ENCODE measurements at places on chromosomes 13 and 19.

DNA sequence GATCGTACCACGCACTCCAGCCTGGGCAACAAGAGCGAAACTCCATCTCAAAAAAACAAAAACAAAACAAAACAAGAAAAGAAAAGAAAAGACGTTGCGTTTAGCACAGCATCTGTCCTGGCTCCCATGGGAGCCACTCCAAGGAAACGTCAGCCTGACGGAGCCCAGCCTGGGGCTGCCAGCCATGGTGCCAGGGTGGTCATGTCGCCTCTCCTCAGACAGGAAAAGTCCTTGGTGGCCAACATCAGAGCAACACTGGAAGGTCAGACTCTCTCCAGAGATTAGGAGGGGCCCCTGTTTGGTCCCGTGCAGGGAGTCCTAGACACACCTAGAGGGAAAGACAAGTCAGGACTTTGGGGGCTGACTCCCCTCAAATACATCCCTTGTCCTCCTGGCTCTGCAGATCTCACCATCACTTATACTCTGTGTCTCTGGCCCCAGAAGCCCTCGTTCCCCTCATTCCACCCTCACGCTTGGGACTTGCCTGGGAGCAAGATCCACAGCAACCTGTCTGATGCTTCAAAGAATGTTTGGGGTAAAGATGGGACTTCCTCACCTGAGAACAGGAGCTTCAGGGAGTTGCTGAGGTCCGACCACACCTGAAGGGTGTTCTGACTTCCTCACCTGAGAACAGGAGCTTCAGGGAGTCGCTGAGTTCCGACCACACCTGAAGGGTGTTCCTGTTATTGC is 9.3 kb downstream of the LILRA4 start:
- DNase-seq: no peak

GRCh38 chr19:39927524-39928356 is 6.7 kb downstream of the FCGBP start:
- DNase-seq: no peak

DNA sequence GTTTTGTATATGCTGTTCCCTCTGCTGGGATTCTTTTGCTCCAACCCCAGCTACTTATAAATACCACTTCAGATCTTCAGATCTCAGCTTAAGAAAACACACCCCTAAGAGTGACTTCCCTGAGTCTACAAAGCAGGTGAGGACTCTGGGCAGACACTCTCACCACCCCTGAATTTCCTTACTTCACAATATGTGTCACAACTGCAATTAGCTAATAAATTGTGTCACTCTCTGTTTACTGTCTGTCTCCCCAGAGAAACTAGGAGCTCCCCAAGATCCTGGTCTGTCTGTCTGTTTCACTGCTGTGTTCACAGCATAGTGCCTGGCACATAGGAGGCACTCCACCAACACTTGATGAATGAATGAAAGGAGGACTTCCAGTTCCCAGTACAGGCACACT is 14.4 kb downstream of the CEBPA start:
- DNase-seq: no peak

DNA sequence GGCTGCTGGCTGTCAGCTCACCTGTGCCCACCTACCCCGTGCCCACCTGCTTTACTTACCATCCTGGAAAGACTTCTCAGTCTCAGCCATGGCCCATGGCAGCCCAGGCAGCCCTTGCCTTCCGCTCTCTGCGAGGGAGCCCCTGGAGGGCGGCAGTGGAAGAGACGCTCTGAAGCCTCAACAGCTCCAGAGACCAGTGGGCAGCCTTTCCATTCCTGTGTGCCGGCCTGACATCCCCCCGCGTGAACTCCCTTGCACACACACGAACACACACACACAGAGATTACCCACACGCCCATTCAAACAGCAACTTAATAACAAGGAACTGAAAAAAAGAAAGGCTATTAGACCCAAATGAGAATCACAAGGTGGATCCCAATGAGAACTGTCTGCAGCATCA is 14.2 kb upstream of the RASA3 start:
- no peak for DNase-seq

DNA sequence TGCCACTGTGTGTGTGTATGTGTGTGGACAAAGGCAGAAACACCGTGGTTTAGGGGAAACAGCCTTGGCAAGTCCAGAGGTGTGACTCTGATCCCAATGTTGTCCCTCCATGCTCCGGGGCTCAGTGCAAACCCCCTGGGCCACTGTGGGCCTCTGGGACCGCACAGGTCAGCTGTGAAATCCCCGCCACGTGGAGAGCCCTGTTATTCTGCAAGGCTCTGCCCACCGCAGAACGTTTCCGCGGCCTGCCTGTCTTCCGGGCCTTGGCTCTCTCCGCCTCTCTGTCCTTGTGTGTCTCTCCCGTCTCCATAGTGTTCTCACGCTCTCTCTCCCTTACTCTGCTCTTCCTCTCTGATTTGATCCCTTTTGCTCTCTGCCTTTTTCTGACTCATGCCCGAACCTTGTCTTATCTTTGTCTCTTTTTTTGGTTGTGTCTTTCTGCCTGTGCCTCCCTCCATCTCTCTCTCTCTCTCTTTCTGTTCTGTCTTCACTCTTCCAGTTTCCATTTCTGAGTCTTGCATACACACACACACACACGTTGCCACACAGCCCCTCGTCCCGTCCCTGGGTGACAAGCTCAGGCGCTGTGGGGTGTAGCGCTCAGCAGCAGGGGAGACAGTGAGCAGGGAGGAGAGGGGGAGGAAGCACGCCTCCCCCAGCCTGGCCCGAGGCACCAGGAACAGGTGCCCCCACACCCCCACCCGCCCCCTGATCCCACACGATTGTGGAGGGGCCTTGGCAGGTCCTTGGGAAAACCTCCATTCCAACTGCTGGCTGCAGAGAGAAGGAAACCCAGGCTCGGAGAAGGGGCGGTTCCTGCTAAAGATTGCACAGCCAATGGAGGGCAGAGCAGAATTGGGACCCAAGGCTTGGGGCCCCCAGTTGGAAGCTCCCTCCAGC is 3.0 kb downstream of the TTYH1 start:
- no peak for DNase-seq

DNA sequence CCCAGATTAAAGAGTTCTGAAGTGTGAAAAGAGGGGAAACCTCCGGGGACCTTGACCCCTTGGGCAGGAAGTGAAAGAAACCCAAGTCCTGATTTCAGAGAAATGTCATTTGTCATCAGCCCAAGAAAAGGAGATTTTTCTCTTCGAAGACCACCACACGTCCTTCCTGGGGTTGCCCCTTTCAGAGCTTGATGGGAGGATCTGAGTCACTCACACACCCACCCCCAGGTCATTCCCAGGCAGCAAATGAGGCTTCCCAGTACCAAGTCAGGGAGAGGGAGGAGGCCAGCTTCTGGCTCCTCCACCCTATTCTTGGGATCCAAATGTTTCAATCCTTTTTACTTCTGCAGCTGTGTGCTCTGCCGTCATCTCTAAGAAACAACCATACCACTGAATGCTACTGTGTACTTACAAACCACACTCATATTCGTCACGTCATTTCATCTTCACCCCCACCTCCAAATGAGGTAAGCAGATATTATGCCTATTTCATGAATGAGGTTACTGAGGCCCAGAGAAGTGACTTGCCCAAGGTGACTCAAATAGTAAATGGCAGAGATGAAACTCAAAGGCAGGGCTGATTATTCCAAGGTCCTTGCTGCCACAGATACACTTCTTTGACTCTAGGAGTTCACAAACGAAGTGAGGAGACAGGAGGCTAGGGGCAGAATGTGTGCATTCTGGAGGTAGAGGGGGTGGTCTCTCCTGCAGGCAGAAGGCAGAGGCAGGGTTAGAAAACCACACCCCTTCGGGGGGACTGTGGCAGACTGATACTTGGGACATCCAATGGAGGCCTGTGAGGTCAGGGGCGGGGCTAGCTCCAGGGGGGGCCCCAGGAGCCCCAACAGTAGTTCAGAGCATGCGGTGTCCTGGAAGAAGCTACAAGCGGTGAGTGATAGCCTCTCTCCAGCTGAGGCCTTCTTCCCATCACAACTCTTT is 5.0 kb upstream of the KMT2B start:
- DNase-seq: no peak

DNA sequence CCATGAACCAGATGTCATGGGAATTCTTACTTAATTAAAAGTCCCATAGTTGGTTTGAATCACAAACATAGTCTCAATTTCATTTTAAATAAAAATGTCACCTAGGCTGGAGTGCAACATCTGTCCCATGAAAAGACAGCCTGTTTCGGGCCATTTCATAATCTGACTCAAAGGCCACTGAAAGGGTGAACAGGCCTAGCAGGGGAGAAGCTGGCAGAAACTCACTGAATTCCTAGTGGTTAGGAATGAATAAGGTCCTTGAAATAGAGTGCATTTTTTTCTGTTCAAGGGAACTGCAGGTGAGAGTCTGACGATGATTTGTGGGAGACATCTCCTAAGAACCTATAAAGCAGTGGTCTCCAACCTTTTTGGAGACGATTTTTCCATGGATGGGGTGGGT is 44.0 kb upstream of the PCCA start:
- DNase-seq: no peak

DNA sequence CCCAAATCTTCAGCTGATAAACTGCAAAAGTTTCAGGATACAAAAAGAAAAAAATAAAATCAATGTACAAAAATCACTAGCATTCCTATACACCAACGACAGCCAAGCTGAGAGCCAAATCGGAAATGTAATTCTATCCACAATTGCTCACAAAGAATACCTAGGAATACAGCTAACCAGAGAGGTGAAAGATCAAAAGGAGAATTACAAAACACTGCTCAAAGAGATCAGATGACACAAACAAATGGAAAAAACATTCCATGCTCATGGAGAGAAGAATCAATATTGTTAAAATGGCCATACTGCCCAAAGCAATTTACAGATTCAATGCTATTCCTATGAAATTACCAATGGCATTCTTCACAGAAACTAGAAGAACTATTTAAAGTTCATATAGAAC is 29.5 kb downstream of the NLRP11 start:
- DNase-seq: no peak

- DNase-seq: no peak
Observed at GRCh38 chr13:76828316-76828741, 57.9 kb downstream of the KCTD12 start.

GRCh38 chr13:70311191-70311590 is 202.9 kb upstream of the KLHL1 start:
- DNase-seq: no peak

GRCh38 chr13:65074248-65074647 is 2155.9 kb downstream of the PCDH9 start:
- no peak for DNase-seq

DNA sequence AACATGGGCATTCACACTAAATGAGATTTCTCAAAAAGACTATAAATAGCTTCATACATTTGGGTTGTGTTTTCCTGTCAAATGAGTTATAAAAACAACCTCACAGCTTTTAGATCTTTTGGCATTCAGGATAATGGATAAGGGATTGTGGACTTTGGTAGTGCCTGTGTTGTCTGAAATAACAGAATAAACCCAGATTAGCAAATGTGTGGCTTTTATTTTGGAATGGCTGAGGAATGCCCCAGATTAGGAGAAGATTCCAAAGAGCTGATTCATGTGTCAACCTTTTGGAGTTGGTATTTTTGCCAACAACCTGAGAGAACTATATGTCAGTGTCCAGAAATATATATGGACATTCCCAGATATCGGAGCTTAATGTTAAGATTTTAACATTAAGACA is 164.7 kb downstream of the MTUS2 start:
- DNase-seq: no peak

DNA sequence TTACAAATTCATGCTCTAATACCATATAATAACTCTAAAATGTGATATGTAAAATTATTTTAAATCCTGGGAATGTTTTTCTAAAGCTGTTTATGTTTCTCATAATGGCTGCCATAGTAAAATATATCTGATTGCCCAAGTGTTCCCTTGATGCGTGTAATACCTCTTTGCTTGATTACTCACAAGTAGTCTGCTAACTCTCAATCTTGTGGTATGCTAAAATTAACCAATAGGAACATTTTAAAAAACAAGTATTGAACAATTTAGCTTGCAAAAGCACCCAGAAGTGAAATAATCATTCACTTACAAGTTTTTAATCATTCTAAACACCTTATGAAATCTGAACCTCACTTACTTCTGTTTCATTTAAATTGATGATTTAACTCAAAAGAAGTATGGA is 386.0 kb upstream of the ATXN8OS start:
- no peak for DNase-seq

DNA sequence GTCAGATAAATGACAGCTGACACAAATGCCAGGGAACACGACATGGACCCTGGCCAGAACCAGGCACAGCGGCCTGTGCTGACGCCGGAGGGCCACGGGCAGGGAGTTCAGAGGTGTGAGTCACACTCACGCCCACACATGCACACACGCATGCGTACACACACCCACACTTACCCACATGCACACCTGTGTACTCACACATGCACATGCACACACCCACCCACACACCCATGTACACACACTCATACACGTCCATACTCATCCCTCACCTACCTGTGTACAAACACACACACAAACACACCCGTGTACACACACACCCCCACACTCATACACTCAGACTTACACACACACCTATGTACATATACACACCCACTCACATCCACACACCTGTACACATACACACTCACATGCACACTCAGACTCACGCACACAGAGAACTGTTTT is 40.4 kb downstream of the MLLT1 start:
- DNase-seq: no peak

DNA sequence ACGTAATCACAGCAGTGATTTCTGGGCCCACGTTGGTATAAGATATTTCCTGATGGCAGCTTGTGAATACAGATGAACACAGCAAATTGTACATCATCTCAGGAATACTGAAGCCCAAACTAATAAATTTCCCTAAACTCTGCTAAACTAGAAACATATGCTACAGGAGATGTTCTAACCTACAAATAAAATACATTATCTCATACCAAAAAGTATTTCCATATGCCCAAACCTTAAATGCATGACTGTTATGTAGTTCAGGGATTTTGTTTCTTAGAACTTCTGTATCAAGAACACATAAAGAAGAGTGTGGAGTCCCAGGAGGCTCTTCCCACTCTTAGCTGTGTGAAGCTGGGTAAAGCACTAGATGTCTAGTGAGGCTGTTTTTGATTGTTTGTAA is 138.4 kb downstream of the RFC3 start:
- DNase-seq: peak; percentile 13

GRCh38 chr19:40453151-40453735 is 9.1 kb upstream of the SERTAD3 start:
- DNase-seq: no peak

GRCh38 chr13:46567671-46568070 is 14.7 kb downstream of the LRCH1 start:
- DNase-seq: no peak

- no peak for DNase-seq
Observed at GRCh38 chr13:49057176-49057575, 81.5 kb downstream of the FNDC3A start.

GRCh38 chr13:42924344-42924743 is 67.7 kb downstream of the EPSTI1 start:
- DNase-seq: no peak

DNA sequence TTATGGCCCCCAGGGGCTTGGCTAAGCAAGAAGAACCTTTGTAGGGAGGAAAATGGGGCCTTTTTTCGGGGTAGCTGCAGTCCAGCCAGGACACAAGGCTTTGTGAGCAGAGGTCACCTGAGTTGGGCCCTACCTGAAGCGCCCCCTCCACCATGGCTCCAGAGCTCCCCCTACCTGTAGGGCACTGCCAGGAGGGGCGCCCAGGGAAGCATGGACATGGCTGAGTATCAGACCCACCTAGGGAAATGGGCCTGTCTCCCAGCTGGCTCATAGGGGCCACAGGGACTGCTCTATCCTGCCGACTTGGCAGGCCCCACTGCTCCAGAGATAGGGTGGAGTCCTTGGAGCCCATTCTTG is 9.0 kb upstream of the CEBPA start:
- no peak for DNase-seq
